Right lobe of liver (tissue), 6 donors: ENCODE measurements at places on chromosomes 5 and 9. TPM values are rescaled to one million over a fixed set of nuclear protein-coding genes. Genes with fewer than 3 reads are reported as not detected.

The CYLC2 gene
- total RNA-seq: not detected

DNA sequence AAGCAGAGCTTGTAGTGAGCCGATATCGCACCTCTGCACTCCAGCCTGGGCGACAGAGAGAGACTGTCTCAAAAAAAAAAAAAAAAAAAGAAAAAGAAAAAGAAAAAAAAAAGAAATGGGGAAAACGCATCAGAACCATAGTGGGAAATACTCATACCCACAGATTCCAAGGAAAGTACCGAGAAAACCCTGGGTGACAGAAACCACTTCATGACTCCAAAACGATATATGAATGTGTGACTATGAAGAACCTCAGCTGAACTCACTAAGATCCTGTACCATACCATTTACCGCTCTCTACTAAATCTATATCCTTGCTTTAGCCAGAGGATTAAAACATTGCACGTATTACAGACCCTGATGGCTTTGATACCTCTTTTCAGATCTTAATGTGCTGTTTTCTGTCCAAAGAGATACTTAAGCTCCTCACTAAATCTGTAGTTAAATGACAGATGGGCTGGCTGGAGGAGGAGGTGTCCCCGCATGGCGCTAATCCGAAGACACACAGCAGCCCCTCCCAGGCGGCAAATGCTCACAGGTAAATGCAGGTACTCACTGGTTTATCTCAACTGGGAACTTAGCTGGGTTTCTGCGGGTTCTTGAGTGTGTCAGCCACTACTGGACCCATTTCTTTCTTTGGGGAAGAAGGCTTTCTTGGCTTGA, 2.8 kb downstream of the LPCAT1 start:
- DNase-seq: peak; percentile 17

GRCh38 chr5:9505225-9505624, 40.6 kb downstream of the SEMA5A start:
- DNase-seq: no peak

GRCh38 chr5:73896097-73896496, 270.1 kb downstream of the ARHGEF28 start:
- DNase-seq: no peak

The C1QTNF3 gene
- total RNA-seq: 7.7 TPM

GRCh38 chr5:74441616-74442015, 198.9 kb downstream of the ENC1 start:
- no peak for DNase-seq

DNA sequence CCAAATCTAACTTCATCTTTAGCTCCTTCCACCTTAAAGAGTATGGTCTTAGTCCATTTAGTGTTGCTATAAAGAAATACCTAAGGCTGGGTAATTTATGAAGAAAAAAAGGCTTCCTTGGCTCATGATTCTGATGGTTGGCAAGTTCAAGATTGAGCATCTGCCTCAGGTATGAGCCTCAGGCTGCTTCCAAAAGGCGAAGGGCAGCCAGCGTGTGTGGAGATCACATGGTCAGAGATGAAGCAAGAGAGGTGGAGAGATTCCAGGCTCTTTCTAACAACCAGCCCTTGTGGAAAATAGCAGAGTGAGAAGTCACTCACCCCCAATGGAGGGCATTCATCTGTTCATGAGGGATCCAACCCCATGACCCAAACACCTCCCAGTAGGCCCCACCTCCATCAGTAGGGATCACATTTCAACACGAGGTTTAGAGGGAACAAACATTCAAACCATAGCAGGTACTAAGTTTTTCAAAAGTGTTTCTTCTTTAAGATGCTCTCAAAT, 225.9 kb downstream of the SGCD start:
- no peak for DNase-seq

- DNase-seq: no peak
Observed at GRCh38 chr5:14249258-14250082, 106.3 kb downstream of the TRIO start.

GRCh38 chr5:103232393-103232999, 26.1 kb upstream of the MACIR start:
- no peak for DNase-seq

GRCh38 chr5:133319905-133320520, 268.2 kb downstream of the HSPA4 start:
- DNase-seq: no peak

DNA sequence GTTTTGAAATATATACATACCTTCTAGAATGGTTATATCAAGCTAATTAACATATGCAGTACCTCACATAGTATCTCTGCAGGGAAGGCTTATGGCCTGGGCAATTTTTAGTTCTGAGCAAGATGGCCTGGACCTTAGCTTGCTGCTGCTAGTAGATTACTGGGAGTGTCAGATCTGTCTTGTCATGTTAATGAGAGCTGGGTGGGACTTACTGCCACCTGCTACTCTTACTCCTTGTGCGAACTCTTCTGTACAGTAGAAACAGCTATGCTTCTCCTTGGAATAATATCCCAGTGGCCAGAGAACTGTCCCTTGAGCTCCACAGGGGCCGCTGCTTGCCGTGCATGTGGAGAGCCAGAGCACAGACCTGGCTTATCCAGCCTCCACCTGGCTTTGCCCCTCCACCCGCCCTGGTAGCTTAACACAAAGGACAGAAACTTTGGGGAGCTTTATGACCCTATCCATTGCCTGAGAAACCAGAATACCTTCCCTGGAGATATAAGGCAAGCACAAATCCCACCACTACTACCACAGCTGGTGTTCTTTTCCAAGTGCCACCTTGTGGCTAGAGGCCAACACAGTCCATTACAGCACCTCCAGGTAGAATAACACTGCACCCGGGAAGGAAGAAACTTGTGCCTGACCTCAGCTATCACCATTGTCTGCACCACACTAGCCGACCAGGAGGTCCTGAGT, 74.4 kb upstream of the RUSC2 start:
- no peak for DNase-seq

- no peak for DNase-seq
Observed at GRCh38 chr5:4532705-4533080, 607.4 kb upstream of the ADAMTS16 start.

DNA sequence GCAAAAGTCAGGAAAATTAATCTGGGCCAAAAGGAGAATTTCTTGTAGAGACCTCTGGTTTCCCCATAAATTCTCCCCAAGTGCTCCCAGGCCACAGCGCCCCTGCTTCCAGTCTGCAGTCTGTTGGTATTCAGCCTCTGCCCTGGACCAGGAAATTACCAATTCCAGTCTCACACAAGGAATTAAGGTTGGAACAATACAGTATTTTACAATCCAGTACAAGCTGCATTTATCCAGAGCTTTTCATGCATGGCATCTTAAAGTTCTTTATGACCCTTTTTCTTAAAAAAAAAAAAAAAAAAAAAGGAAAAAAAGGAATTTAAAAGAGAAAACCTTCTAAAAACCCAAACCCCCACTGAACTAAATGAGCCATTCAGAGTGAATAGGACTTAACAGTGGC, 139.6 kb upstream of the RANBP3L start:
- DNase-seq: no peak

The NR6A1 gene
- total RNA-seq: 1.9 TPM

DNA sequence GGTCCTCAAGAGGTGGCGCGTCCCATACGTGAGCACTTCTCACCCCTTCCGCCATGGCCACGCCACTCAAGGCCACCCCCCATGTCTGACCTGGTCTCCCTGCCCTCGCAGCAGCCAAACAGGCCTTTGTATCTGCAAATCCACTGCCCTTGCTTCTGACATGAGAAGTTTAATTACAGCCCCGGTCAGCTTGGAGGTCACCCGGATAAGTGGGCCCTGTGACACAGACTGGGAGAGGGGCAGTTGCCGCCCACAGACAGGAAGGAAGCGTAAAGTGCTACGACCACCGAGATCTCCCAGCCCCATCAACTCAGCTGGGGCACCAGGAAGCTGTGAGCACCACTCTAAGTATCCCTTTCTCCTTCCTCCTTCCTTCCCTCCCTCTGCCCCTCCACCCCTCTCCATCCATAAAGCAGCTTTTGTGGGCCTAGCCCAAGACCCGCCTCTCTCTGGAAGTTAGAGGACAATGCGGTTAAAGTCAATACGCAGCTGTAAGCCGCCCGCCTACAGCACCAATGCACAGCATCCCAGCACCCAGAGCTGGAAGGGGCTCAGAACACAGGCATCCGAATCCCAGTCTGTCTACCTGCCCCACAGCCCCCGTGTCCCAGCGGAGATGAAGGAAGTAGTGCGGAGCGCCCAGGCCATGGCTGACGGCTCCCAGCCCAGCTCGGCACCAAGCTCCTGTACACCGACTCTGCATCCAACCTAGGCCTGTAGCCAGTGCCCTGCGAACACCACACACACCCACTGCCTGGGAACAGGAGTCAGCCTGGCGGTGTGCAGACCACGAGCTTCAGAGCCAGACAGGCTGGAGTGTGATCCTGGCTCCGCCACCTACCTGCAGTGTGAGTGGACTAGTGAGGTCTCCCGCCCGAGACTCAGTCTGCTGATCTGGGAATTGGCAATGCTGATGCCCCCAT, 44.8 kb upstream of the RNF130 start:
- peak; percentile 10 for DNase-seq
